ENCODE measurements at places on chromosomes 12 and 14.

DNA sequence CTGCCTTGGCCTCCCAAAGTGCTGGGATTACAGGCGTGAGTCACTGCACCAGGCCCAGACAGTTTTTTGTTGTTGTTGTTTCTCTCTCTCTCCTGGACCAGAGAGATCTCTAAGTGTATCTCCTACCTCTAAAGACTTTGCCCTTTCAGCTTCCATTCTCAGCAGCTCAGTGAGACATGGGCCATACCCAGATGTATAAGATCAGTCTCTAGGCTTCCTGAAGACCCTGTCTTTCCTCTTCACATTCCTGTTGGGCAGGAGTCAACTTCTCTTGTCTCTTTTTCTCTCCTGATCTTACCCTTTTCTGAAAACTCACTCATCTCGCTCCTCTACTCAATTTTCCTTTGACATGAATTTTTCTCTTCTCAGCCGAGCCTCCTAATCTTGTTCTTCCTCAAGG is 42.0 kb downstream of the KCNK13 start:
- DNase-seq, result no peak

DNA sequence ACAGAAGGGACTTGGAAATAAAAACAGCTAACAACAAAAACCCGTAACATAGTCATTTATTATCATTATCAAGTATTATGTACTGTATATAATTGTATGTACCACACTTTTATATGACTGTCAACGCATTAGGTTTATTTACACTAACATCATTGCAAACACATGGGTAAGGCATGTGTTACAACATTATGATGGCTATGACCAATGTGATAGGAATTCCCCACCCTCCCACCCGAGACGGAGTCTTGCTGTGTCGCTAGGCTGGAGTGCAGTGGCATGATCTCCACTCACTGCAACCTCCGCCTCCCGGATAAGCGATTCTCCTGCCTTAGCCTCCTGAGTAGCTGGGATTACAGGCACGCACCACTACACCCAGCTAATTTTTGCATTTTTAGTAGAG is 82.6 kb downstream of the ERC1 start:
- DNase-seq, result no peak

DNA sequence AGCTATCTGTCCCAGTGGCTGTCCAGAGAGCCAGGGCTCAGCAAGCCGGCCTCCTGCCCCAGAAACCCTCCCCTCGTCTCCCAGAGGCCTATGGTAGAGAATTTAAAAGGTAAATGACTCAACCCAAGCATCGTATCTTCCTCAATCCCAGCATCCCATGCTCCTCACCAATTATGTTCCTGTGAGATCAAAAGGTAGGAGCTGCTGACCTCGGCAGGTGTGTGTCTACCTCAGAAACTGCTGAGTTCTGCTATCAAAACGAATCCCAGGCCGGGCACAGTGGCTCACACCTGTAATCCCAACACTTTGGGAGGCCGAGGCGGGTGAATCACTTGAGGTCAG is 49.3 kb downstream of the FOXN3 start:
- DNase-seq, result no peak

GRCh38 chr12:121926874-121927706 is 8.7 kb downstream of the CFAP251 start:
- DNase-seq, result no peak

DNA sequence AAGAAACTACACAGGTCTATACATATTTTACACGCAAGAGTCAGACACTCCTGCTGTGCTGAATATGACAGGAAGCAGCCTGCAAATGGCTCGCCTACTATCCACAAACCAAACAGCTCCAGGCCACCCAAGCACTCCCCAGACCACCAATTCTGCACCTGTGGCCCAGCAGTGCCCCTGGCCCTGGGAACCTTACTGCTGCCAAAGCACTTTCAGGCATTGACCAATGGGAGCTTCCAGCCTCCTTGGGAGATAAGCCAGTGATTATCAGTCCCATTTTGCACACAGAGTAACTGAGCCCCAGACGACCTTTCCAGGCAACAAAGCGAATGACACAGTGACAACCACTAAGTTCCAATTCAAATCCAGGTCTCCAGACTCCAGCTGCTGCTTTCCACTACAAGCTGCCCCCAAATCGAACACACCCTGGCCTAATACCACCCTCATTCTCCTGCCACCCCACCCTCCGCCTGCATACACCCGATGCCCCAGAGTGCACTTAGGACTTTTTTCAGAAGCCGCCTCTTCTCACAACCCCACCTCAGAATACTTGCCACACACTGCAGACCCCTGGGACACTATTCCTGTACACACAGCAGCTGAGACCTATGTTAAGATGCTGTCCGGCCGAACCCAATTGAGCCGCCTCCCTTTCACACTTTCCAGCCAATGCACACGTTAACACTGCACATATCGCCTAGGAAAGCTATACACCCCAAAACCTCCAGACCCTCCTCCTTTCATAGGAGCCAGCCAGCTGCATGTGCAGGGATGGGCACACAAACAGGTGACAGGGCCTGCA is 126.1 kb upstream of the PRMT8 start:
- DNase-seq, result no peak

GRCh38 chr12:108324351-108325017 is 14.6 kb downstream of the CMKLR1 start:
- no peak for DNase-seq

- DNase-seq, result peak; percentile 74
Measured at GRCh38 chr12:81626406-81626805, 132.7 kb downstream of the PPFIA2 start.

- no peak for DNase-seq
Measured at GRCh38 chr12:3432176-3432742, 58.7 kb upstream of the PRMT8 start.

DNA sequence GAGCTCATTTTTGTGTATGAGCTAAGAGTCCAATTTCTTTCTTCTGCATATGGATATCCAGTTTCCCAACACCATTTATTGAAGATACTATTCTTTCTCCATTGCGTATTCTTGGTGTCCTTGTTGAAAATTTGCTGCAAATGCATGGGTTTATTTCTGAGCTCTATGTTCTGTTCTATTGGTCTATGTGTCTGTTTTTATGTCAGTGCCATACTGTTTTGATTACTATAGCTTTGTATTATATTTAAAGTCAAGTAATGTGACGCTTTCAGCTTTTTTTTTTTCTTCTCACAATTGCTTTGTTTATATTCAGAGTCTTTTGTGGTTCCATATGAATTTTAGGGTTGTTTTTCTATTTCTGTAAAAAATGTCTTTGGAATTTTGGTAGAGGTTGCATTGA is 247.1 kb upstream of the TBX3 start:
- no peak for DNase-seq

- DNase-seq, result no peak
Measured at GRCh38 chr14:32014057-32014456, 63.0 kb upstream of the ARHGAP5 start.

DNA sequence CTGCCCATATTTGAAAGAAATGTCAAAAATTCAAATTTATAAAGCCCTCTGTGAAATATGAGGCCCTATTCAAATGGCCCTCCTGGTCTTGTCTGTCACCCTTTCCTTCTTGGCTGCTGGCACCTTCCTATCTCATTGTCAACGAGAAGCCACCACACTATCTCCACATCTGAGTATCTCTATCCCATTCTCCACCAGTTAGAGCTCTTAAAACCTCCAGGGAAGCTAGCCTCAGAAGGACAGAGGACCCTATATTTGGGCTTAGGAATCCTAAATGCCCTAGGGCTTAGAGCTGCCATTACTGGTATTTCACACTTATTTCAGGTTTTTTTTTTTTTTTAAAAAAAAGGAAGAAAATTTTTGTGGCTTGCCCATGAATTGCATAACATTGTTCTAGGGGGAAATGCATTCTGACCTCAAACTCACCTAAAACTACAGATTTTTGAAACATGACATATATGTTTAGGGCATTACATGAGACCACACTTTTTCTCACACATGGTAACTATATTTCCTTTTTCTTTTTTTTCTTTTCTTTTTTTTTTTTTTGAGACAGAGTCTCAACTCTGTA is 25.0 kb downstream of the SLC25A21 start:
- no peak for DNase-seq

DNA sequence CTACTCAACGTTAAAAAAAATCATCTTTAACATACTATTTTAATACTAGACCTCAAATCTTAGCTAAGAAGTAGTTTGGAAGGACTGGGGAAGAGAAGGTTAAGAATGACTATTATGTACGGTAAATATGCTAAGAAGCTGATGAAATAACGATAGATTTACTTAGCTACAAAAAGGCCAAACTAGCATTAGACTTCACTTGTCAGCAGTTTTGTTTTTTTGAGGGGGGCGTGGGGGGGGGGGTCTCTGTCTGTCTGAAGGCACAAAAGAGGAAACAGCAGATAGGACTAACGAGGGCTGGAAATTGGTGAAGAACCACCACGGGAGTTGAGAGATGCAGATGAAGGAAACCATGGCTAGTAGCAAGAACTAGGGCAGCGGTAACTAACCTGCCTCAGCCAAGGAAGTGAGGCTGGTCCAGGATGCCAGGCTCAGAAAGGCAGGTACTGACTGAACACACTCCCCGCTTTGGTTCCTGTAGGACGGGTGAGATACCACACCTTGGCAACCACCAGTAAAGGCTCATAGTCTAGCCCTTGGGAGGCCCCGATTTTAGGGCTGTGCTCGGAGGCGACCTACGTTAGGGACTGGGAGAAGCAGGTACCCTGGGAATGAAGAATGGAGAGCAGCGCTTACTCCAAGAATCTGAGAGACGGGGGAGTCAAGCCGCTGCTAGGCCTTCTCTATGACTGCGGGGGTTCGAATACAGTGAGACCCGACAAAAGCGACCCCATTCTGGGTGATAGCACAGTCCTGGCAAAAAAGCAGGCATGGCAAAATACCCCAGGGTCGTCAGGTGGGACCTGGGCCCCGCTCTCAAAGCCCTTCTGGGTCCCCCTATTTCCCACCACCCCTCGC is 675 bp downstream of the NEDD8 start:
- no peak for DNase-seq

- no peak for DNase-seq
Measured at GRCh38 chr14:92582706-92583452, 69.3 kb downstream of the RIN3 start.

- no peak for DNase-seq
Measured at GRCh38 chr14:74411671-74412070, 14.3 kb downstream of the SYNDIG1L start.

DNA sequence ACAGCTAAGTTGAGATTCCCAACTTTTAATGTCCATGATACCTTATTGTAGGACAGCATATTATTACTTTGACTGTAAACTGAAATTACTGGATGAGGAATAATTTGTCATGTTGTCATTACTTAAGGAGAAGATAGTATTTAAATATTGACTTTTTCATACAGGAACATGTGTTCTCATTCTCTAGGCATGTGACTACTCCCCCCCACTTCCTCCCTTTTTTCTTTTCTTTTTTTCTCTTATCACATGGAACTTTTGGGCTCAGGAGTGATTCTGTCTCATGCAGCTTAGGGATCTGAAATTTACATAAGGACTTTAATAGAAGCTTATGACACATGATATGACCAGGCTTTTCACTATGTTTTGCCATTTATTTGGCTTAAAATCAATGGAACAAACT is 127.7 kb upstream of the SLCO1C1 start:
- no peak for DNase-seq

GRCh38 chr12:3537719-3538465 is 46.9 kb downstream of the PRMT8 start:
- DNase-seq, result peak; percentile 66

GRCh38 chr12:66195242-66195641 is 6.2 kb downstream of the IRAK3 start:
- no peak for DNase-seq

Measured in cerebellar cortex (tissue), 1 donor.